ENCODE measurements at places on chromosomes 4 and X. TPM values are rescaled to one million over a fixed set of nuclear protein-coding genes. Genes with fewer than 3 reads are reported as not detected.
A peak's percentile ranks its signal among the peaks of the same experiment; 100 is the strongest.

DCHS2 gene
- not detected for total RNA-seq

TBC1D14 gene
- total RNA-seq = 40.4 TPM

SOX3 gene
- total RNA-seq = not detected

SRPK3 gene
- total RNA-seq = 43.6 TPM

MTTP gene
- 2.0 TPM for total RNA-seq

MND1 gene
- total RNA-seq = not detected

LNX1 gene
- 9.1 TPM for total RNA-seq

RTL9 gene
- total RNA-seq = 0.40 TPM

ABCG2 gene
- 0.97 TPM for total RNA-seq

PPARGC1A gene
- 97.2 TPM for total RNA-seq

KLKB1 gene
- total RNA-seq = 1.1 TPM

FAM199X gene
- total RNA-seq = 12.5 TPM

BCORL1 gene
- 12.4 TPM for total RNA-seq

ENPP6 gene
- not detected for total RNA-seq

- no peak for DNase-seq
Observed at GRCh38 chr4:74583089-74583700, 138.3 kb downstream of the AREG start.

DNA sequence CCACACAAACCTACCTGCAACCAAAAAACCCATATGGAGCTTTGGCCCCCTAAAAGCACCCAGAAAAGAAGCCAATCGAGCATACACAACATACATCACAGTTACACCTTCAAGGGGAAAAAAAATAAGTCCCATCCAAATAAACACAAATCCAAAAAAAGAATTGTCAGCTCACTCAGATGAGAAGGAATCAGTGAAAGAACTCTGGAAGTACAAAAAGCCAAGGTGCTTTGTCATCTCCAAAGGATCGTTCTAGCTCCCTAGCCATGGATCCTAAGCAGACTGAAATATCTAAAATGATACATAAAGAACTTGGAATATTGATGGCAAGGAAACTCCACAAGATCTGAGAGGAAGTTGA lies 119.2 kb downstream of the NEK1 start:
- no peak for DNase-seq

GRCh38 chr4:26337612-26338011 lies 16.8 kb downstream of the RBPJ start:
- DNase-seq = no peak

GRCh38 chrX:110228453-110228852 lies 89.4 kb downstream of the AMMECR1 start:
- DNase-seq = no peak

GRCh38 chr4:121277194-121278105 lies 103.4 kb downstream of the QRFPR start:
- no peak for DNase-seq

DNA sequence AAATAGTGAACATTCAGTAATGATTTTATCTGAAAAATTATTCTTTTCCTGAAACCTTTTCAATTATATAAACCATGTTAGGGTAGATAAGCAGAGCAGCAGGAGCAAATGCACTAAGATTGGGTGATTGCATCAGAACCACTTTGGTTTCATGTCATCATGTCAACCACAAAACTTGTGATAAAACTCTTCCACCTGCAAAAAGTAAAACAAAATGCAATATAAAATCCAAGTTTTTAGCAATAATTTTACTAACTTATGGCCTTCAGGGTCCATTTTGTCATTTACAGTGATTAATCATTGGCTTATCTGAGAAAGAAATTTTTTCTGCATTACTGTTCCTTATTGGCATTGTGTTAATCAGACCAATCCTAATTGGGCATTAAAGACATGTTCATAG lies 42.4 kb downstream of the NHS start:
- DNase-seq = no peak

- peak; percentile 70 for DNase-seq
Observed at GRCh38 chr4:110196206-110196870, 2.1 kb downstream of the ELOVL6 start.

- DNase-seq = peak; percentile 37
Observed at GRCh38 chrX:103608306-103608963, 672 bp downstream of the TCEAL3 start.

DNA sequence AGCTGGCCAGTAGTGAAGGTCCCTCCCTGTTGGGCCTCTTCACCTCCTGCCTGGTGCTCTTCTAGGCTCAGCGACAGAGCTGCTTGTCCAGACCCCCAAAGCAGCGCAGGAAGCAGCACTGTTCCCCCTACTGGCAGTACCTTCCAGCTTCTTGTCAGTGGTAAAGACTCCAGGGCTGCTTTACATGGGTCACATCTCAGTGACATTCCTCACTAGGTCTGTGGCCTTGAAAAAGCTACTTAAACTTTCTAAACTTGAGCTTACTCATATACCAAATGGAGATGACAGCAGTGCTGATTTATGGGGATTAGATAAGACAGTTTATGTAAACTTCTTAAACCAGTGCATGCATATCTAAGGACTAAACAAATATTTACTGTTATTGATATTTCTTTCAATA lies 117.3 kb downstream of the FAT4 start:
- DNase-seq = no peak

DNA sequence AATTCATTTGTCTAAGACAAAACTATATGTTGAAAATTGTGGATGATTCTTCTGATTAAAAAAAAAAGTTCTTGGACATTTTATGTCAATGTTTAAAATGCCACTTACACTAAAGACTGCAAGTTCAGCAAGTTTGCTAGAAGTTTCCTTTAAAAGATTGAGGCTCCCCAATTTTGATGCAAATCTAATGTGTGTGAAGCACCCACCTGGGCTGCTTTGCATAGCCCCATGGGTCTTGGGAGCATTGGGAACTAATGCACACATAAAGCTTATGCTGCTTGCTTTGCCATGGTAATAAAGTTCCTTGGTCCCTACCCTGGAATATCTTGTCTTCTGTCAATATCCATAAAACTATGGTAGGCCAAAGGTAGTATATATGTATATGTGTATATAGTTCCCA lies 725.9 kb upstream of the GRID2 start:
- DNase-seq = no peak

GRCh38 chrX:15512401-15512965 lies 11.9 kb downstream of the BMX start:
- no peak for DNase-seq

- DNase-seq = peak; percentile 31
Observed at GRCh38 chr4:13162886-13163285, 321.3 kb downstream of the RAB28 start.

DNA sequence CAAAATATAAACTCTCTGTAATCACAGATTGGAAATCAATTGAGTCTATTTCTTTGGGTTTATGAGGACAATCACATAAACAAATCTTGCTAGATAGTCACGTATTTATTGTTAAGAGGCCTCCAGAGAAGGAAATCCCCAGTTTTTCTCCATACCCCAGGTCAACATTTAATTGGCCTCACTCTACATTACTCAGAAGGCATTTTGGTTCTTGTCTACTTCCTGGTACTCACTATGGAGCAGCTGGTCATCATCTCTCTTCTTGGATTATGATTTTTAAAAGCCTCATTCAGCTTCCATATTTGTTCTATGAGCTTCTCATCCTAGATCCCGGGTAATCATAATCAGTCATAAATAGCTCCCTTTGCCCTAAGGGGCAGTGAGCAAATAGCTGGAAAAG lies 81.6 kb upstream of the LNX1 start:
- no peak for DNase-seq

DNA sequence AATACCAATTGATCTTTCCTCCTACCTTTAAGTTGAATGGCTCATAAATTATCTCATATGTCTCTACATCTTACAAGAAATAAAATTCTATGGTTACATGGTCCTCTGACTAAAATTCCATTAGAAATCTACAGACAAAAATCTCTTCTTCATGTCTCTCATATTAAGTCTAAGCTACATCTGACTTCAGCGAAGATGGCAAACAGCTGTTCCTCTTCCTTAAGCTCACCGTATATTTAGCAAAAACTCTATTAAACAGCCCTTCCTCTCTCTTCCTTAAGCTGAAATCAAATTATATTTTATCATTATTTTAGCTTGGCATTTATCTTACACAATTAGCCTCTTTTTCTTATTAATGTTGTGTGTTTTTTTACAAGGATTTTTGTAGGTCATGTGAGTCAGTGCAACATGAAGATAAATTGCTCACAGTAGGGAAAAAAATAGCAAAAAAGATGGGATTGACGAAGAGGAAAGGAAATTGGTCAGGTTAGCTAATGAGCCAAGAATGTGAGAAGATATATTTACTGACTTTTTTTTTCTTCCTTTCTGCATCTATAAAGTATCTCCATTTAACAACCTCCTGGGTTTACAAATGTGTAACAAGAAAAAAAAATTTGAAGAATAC lies 2412.8 kb downstream of the ARAP2 start:
- DNase-seq = no peak

DNA sequence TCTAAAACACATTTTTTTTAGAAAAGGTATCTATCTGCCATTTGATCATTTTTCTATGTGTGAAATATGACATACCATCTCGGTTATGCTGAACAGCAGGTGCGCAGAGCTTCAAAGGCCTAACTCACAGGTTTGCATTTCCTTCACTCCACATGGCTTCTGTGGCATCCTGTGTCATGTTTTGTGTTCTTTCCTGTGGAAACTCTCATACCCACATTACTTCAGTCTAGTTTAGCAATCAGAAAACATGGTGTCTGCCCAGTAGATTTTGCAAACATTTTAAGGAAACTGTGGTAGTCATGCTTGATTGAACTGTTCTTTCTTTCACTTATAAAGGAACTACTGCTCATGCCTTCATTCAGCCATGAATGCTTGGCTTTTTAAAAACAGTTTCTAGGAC lies 11.3 kb upstream of the ARAP2 start:
- DNase-seq = no peak

DNA sequence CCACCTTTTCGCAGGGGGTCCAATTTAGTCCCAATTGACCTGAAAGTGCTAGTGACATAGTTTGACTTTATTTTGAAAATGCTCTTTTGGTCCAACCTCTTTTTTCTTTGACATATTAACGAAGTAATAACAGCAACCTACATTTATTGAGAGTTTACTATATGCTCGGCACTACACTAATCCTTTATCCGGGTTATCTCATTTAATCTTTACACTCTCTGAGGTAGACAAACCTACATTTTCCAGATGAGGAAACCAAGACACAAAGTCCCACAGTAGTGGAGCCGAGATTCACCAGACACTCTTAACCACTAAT lies 307 bp upstream of the ATRX start:
- DNase-seq = no peak

DNA sequence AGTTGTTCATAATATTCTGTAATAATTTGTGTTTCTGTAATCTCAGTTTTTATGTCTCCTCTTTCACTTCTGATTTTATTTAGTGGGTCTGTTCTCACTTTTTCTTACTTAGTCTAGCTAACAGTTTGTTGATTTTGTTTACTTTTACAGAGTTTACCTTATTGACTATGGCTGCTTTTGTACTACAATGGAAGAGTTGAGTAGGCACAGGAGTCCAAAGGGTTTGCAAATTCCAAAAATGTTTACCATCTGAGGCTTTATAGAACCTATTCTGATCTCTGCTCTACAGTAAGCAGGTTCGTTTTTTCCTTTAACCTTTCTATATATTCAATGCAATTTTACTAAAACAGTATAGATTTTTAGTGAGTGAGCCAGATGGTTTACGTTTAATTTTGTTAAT lies 55.1 kb downstream of the UGT2B17 start:
- no peak for DNase-seq

- DNase-seq = no peak
Observed at GRCh38 chr4:82601242-82602015, 39.6 kb upstream of the TMEM150C start.

DNA sequence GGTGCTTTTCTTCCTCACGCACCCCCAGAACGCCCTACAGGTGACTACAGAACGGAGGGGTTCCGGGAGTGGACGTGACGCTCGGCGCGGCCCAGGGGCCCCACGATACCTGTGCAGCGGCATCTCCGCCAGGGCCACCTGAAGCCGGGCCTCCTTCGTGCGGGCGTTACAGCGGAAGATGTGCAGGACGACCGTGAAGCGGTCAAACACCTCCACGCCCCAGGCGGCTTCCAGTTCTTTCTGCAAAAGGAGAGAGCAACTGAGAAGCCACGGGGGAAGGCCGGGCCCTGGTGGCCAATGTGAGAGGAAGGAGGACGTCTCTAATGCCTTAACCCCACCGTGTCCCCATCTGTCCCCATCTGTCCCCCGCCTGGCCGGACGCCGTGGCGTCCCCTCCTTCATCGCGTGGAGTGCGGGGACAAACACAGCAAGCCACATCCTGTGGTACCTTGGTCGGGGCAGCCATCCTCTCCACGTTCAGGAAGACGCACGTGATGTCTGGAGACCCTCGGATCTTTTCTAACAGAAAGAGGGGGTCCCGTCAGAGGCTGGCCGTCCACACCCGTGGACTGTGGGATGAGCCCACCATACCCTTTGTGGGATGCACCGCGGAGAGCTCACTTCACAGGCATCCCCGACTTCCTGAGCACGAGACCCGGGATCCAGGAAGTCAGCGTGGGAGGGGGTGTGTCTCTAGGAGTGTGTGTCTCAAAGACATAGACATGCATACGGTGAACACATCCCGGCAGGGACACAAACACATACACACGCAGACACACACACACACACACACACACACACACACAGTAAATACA lies 3.6 kb downstream of the GTPBP6 start:
- DNase-seq = peak; percentile 28

DNA sequence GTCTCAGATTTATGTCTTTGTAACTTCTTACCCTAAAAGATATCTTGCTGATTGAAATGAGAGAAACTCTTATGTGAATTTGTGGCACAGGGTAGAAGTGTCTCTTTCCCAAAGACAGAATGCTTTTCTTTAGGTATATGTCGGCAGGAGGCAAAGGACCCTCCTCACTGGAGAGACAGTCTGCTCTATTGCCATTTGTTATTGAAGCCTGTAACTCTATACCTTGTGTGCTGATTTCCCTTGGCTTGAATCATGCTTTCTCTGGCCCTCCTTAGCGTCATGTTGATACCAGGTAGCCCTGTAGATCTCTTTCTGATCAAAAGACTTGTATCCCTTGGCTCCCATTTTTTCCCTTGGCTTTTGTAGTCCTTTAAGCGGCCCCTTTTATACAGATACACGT lies 284.3 kb downstream of the CXXC4 start:
- DNase-seq = no peak

- no peak for DNase-seq
Observed at GRCh38 chr4:17635056-17635455, 20.6 kb downstream of the MED28 start.

- DNase-seq = no peak
Observed at GRCh38 chr4:107619066-107619465, 101.0 kb downstream of the PAPSS1 start.

DNA sequence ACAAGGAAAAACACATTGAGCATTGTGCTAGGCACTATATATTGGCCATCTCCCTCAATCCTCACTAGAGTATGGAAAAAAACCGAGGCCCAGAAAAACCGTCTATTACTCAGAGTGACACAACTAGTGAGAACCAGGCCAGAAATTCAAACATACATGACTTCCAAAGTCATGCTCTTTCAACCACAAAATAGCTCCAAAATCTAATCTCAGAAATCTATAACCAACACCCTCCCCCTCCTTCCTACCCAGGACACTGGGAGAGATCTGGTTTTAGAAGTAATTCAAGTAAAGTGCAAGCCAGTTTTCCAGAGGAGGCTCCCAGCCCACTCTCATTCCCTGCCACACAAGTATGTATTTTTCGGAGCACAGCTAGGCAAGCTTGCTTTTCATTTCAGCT lies 7.6 kb downstream of the HS3ST1 start:
- no peak for DNase-seq
